Left hindlimb (tissue), 1 donor: ENCODE measurements at places on chromosomes 7 and 10.

GRCh38 chr7:107902381-107902780 lies 11.4 kb downstream of the DLD start:
- DNase-seq, result no peak

GRCh38 chr10:42242135-42242805 lies 396.1 kb downstream of the ZNF33B start:
- DNase-seq, result no peak

GRCh38 chr10:118213436-118213835 lies 128.7 kb downstream of the FAM204A start:
- no peak for DNase-seq

- DNase-seq, result no peak
Observed at GRCh38 chr10:93097386-93097785, 23.7 kb downstream of the CYP26A1 start.

DNA sequence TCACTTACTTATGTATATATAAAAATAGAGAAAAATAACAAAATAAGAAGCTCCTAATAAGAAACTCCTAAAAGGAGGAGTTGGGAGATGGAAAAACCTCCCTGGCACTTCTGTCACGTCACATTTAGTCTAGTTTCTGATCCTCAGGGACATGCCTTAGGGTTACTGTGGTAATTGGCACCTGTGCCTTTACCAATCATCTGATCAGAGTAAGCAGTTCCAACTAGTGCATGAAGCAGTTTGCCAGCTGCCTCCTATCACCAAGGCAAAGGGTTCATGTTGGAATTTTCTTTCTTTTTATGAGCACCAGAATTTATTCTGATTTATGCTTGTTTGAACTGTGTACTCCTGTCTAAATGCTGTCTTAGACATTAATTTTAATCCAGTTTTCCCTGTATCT lies 49.9 kb downstream of the ARL4A start:
- DNase-seq, result no peak

- DNase-seq, result no peak
Observed at GRCh38 chr10:35959252-35959651, 317.2 kb upstream of the FZD8 start.

DNA sequence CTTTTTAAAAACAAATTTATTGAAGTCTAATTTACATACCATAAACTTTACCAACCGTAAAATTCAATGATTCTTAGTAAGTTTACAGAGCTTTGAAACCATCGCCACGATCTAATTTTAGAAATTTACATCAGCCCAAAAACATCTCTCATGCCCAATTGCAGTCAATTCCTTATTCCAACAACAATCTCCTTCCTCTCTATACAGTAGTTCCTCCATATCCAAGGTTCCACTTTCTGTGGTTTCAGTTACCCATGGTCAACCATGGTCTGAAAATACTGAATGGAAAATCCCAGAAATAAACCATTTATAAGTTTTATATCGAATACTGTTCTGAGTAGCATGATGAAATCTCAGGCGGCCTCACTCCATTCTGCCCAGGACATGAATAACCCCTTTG lies 183.4 kb upstream of the ADCY1 start:
- DNase-seq, result no peak
